ENCODE measurements at places on chromosomes 16 and 17.

GRCh38 chr17:40810494-40810893, 10.7 kb upstream of the KRT28 start:
- no peak for DNase-seq

GRCh38 chr17:3534881-3535252, 22.7 kb downstream of the TRPV3 start:
- DNase-seq = no peak

DNA sequence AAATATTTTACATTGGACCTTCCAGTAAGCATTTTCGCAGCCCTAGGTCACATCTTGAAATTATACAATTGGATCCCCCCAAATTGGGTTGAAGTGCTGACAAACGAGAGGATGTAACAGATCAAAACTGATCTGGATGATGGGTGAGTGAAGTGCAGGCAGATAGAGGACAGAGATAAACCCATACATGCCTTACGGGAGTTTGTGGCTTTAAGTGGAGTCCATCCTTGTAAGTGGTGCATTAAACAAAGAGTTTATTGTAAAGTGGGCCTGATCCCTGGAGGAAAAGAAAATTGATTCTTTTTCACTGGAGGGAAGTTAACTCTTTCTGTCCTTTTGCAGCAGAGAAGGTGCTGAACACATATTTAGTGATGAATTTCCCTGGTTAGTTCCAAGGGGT, 39.0 kb upstream of the KCNJ2 start:
- no peak for DNase-seq

GRCh38 chr17:71757156-71757555, 363.7 kb upstream of the SOX9 start:
- DNase-seq = no peak

DNA sequence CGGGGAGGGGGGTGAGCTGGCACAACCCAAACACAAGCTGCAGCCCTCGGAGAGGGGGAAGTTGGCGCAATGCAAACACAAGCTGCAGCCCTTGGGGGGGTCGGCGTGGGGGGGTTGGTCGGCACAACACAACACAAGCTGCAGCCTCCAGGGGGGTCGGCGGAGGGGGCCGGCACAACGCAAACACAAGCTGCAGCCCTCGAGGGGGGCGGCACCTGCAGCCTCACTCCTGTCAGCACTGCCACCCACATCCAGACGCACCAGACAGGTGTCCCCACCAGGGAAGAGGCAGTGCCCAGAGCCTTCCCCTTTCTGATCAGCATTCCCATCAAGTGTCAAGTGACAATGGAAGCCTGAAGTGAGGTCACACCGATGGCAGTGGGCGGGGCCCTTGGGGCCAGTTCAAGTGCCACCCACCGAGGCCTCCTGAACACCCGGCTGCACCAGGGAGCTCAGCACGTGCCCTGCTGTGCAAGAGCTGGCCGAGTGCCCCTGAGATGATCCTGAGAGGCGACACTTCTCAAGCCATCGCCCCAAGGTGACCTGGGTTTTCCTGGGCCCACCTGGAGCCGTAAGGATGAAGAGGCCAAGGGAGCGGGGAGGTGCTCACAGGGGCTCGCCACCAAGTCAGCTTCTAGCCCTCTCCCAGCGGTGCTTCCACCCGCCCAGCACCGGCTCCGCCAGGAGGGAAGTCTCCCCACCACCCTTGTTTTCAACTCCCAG, 59.3 kb downstream of the KLHDC4 start:
- DNase-seq = peak; percentile 81

GRCh38 chr16:15542734-15543347, 100.1 kb downstream of the MARF1 start:
- DNase-seq = no peak

DNA sequence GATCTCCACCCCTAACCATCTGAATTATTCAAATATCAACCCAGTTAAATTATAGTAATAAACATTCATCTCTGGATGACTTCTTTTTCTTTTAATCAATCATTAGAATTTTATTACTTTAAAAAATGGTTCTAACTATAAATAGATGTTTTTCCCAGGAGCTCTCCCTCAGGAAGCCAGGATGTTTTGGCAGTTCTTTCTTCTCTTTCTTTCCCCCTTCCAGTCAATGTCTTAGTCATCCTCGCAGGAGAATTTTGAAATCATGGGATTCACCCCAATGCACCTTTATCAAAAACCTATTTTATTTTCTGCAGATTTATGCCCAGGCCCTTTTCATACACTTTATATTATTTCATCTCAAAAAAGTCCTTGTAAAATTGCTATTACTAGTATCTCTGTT, 711.6 kb downstream of the CDH11 start:
- DNase-seq = no peak

GRCh38 chr16:79582789-79583188, 17.7 kb downstream of the MAF start:
- no peak for DNase-seq

- DNase-seq = peak; percentile 15
Measured at GRCh38 chr17:81239714-81240555, 817 bp downstream of the NDUFAF8 start.

GRCh38 chr17:68324114-68324513, 32.8 kb downstream of the ARSG start:
- DNase-seq = no peak

- no peak for DNase-seq
Measured at GRCh38 chr16:83698964-83699363, 108.8 kb upstream of the HSBP1 start.

DNA sequence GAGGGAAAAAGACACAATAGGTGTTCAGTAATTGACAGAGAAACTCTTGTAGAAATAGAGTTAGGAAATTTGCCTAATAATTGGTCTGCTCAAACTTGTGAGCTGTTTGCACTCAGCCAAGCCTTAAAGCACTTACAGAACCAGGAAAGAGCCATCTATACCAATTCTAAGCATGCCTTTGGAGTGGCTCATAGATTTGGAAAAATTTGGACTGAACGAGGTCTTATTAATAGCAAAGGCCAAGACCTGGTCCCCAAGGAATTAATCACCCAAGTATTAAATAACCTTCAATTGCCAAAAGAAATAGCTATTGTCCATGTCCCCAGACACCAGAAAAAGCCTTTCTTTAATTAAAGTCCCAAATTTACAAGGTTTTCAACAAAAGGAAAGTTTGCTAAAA, 90.3 kb downstream of the EMP2 start:
- no peak for DNase-seq

All from NCI-H1092 treated with DMSO at 0.1 percent for 48 hours (cell line).